Motor neuron (in vitro differentiated cells): ENCODE measurements at places on chromosomes 1 and 21. TPM values are rescaled to one million over a fixed set of nuclear protein-coding genes. Genes with fewer than 3 reads are reported as not detected.

Gene CYP4A22
- total RNA-seq, result 0.99 and 2.2 TPM in 2 replicates

Gene CRYBG2
- 3.5 and 4.1 TPM in 2 replicates for total RNA-seq

DNA sequence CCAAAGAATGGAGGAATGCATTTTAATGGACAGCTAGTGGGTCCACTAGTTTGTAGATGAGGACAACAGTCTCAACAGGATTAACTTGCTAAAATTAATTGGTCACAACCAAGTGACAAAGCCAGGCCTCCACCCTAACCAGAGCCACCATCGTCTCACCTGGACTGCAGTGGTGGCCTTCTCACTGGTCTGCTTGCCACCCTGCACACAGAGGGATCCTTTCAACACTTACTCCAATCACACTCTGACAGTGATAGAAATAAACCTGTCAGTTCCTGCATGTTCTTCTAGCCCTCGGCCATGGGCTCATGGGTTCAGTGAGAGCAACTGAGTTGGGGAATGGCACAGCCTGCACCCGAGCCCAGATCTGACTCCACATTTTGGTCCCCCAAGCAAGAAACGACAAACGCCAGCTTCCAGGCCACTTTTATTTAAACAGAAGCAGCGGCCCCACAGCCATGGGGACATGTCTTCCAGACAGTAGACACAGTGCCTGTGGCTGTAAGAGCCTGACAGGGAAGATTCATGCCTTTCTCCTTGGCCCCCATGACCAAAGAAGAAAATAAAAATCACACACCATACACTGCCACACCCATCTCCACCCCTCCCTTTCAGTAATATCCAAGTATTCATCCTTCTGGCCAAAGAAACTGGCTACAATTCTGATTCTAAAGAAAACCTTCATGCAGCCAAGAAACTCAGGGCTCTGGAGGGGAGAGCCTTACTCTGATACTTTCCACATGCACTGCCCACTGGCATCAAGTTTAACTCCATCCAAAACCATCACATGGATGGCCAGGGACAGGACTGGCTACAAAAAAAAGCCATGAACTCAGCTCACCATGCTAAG lies 37.6 kb downstream of the DHCR24 start:
- ATAC-seq, result no peak

GRCh38 chr21:38120984-38121855 lies 135.6 kb upstream of the KCNJ15 start:
- ATAC-seq, result no peak

- ATAC-seq, result peak; percentile 5
Measured at GRCh38 chr21:45280178-45280821, 7.4 kb downstream of the POFUT2 start.

DNA sequence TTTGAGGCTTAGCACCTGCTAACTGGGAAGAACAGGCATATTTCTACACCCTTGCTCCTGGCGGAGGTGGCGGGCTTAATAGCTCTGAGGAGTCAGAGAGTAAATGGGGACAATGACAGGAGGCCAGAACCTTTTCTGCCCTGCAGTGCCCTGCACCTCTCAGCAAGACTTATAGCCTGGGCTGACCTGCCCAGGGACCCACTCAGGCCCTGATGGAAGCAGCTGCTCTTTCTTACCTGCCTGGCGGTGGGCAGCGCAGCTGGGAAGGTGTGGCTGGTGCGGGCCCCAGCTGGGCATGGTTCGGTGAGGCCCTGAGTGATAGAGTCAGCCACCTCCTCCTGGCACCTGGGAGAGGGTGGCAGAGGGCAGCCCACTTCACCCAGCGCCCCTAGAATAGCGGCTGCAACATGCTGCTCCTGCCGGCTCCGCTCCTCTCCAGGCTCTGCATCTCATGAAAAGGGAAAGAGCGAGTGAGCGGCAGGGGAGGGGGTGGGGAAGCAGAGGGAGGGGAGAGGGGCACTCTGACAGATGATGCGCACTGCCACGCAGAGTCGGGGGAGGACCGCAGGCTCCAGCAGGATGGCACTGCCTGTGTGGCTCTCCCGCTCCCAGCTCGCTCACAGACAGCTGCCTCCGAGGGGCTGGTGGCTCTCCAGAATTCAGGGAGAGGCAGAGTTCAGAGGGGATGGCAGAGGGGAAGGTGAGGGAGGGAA lies at the start of gene RGS8:
Gene RGS8 (minus strand): TSS at position 472 of the 713 bp plus-strand sequence. CDS start 14,938 bp downstream, outside the sequence.
- ATAC-seq, result peak; percentile 90

DNA sequence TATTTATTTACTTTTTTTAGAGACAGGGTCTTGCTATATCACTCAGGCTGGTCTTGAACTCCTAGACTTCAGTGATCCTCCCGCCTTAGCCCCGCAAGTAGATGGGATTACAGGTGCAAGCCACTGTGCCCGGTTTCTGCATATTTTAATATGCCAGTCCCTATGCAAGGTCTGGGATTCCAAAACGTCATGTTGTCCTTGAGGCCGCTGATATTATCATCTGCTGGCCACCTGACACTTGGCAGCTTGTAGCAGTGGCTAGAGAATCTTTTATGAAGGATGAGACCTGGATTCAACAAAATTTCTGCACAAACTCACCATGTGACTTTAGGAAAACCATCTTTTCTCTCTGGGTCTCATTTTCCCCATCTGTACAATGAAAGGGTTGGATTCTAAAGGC lies 32.9 kb upstream of the OSBPL9 start:
- no peak for ATAC-seq

- no peak for ATAC-seq
Measured at GRCh38 chr1:183548116-183548515, 42.1 kb downstream of the NCF2 start.

DNA sequence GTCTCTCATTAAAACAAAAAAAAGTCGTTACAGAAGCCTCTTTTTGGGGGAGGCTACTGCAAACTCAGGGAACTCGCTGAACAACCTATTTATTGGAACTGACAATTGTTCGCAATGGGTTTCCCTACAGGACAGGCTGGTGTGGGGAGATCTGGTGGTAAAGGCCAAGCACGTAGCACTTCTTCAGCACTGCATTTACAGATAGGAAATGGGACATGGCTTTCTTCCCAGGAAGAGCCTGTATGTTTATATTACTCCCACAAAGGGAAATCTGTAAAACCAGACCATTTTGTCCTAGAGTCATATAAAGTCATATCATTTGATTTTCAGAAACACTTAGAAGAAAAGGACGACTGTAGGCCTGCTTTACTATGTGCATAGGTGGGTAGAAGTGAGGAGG lies 38.8 kb upstream of the TBX15 start:
- ATAC-seq, result no peak

DNA sequence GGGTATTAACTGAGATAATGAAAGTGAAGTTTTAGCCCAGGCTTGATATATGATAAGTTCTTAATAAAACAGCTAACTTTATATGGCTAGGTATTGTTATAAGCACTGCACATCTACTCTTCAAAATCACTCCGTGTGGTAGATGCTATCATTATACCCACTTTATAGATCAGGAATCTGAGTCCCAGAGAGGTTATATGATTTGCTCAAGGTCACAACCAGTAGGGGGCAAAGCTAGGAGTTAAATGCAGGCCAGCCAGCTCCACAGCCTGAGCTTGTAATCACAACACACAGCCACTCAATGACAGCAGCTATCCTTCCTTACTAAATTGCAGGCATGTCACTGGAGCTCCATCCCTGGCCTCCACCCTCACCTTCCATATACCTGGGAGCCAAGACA lies 115.8 kb downstream of the CAPN8 start:
- no peak for ATAC-seq

- no peak for ATAC-seq
Measured at GRCh38 chr21:30986965-30987364, 51.3 kb downstream of the KRTAP19-8 start.

GRCh38 chr1:156914440-156914856 lies 6.0 kb upstream of the LRRC71 start:
- no peak for ATAC-seq

GRCh38 chr1:54004481-54005049 lies 13.4 kb downstream of the LDLRAD1 start:
- ATAC-seq, result no peak

GRCh38 chr1:59475737-59476136 lies 178.8 kb downstream of the FGGY start:
- ATAC-seq, result no peak
